Activated T-helper 1 cell treated with Interleukin-2 at 50 U/mL for 16 hours (primary cell): ENCODE measurements at places on chromosomes 3 and 15.

GRCh38 chr15:47708161-47708980 lies 8.9 kb upstream of the SEMA6D start:
- DNase-seq = no peak

DNA sequence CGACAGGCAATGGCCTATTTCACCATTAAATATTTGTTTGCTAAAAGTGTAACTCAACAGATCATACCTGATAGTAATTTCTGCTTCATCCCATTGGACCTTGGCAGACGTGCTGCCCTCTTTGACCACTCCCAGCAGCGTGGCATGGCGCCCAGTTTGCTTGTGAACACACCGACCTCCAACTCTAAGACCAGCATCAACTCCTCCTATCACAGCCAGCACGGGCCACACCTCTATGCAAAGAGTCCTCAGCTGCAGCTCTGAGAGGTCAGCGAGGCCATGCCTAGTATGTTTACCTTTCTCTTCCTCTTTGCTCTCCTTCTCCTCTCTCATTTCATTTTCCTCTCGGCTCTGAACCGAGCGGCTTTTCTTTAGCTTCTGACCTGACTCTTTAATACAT lies 80.6 kb downstream of the FBXL22 start:
- no peak for DNase-seq

GRCh38 chr3:101292027-101292426 lies 28.3 kb downstream of the IMPG2 start:
- no peak for DNase-seq

GRCh38 chr3:81443457-81443782 lies 318.0 kb downstream of the GBE1 start:
- DNase-seq = no peak

DNA sequence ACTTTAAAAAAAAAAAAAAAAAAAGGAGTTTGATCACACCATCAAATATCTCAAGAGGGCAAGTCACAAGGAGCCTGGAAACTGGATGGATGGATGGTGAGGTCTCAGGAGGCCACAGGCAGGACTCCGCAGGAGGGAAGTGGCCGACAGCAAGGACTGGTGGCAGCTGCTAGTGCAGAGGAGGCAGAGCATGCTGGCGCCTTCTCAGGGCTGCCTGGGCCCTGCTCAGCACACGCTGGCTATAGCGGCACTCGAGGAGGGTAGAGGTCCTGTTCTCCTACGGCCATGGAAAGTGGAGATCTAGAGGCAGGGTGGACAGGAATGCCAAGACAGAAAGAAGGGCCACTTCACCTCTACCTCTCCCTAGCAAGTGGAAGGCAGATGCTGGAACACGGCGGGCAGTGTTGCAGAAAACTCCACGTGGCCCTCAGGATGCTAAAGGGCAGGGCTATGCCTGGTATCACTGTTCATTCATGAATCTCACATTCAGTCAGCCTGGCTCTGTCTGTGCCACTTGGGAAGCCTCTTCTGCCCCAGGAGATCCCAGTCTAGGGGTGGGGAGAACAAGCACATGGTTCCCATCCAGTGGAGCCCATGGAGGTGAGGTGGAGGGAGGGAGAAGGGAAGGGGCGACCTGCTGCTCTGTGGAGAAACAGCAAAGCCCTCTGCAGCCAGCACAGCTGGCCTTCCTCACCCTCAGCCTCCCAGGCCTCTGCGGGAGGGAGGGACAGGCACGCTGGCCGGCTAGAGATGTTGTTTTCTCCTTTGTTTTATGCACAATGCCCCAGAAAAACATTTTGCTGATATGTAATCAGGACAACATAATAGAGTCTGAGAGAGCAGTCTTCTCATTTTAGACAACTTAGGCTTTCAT lies 71.0 kb downstream of the OXNAD1 start:
- DNase-seq = no peak

- DNase-seq = no peak
Measured at GRCh38 chr15:71575474-71576045, 234.8 kb upstream of the NR2E3 start.

GRCh38 chr15:60395276-60396011 lies 2.3 kb downstream of the ANXA2 start:
- no peak for DNase-seq

- DNase-seq = no peak
Measured at GRCh38 chr15:44092221-44092620, 102.8 kb downstream of the FRMD5 start.

DNA sequence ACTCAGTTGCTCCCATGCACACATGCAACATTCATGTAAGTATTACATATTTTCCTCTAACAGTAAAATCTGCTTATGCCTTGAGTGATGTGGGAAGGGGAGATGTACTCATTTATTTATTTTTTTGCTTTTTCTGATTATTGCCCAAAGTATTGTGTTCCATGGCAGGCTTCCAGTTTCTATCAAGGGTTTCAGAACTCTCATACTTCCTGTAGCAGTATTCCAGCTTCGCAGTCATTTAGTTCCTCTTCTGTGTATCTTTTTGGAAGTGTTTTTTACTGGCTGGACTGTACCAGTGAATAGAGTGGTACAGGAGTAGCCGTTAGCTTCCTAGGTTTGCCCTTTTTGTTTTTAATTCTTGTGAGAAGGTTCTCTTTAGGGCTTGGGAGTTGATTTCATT lies 26.9 kb downstream of the RAB11A start:
- DNase-seq = no peak

GRCh38 chr3:76010252-76010651 lies 224.9 kb upstream of the ZNF717 start:
- DNase-seq = no peak

GRCh38 chr3:33016846-33017405 lies 65.5 kb downstream of the CCR4 start:
- DNase-seq = no peak

DNA sequence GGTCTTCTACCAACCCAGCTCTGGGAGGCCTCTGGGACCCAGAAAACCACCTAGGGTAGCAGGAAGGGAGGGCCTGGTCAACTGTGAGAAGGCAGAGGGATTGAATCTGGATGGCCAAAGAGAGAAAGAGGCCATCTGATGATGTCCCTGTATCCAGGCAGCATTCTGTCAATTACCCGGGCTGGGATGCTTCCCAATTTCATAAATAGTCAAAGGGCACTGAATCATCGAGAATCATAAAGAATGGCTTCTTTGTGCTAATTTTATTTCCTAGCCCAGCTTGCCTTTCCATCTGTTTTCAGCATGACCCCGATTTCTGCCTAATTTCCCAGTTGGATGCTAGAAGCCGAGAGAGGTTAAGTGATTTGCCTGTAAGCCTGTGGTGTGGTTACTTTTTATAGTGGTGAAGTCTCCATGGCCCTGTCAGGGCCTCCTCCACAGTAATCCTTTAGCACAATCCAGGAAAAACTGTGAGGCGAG lies 129.2 kb downstream of the FAM43A start:
- DNase-seq = no peak

- no peak for DNase-seq
Measured at GRCh38 chr3:124846189-124846588, 41.0 kb downstream of the ITGB5 start.

DNA sequence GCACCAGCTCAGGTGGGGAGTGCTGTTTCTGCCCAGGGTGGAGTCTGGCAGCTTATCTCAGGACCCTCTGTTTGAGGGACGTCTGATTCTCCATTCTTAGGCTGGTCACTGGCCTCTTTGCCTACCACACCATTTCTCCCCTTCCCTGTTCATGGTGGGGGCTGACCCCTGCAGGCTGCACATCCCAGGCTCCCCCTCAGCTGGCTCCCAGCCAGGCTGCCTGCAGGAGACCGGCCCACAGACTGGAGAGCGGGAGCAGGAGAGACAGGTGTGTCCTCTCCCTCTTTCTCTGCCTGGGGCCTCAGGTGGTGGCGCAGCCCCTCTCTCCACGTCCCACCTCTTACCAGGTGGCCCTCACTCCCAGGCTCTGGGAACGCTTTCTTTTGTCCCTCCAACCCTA lies 60.8 kb downstream of the RAB11A start:
- no peak for DNase-seq

DNA sequence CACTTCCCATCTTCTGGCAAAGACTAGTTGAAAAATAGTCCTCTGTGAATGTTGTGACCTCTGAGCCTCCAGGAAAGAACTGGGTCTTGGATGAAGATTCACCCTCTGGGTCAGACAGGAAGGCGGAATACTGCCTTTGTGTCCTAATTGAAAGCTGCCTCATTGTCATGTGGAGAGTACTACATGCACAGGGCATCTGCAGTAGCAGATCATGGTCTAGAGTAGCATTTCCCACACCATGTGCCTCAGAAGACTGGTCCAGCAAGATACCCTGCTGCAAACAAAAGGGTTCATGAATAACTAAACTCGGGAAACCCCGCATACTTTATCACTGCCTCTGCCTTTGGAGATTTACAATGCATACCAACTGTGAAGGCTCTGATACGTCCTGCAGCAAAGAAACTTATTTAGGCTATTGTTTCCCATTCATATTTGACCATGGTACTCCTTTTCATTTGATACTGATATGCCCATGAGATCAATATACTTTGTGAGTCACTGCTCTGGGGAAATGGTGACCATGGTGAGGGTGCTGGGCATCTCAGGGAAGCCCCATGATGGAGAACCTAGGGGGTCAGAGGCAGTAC lies 22.7 kb downstream of the IRAK2 start:
- no peak for DNase-seq

DNA sequence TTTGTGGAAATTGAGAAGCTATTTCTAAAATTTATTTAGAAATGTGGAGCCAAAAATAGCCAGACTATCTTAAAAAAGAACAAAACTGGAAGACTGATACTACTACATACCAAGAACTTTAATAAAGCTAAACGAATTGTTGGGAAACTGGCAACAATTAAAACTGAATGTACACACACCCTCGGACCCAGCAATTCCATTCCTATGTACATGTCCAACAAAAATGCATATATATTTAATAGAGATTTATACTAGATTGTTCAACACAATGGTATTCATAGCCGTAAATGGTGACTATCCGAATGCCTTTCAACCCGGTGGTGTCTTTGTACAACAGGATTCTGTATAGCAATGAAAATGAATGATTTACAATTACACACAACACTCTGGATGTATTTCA lies 136.5 kb upstream of the RASGRP1 start:
- no peak for DNase-seq

- DNase-seq = no peak
Measured at GRCh38 chr3:24520976-24521419, 26.3 kb upstream of the THRB start.

- DNase-seq = no peak
Measured at GRCh38 chr15:73688455-73688854, 4.3 kb downstream of the CD276 start.

DNA sequence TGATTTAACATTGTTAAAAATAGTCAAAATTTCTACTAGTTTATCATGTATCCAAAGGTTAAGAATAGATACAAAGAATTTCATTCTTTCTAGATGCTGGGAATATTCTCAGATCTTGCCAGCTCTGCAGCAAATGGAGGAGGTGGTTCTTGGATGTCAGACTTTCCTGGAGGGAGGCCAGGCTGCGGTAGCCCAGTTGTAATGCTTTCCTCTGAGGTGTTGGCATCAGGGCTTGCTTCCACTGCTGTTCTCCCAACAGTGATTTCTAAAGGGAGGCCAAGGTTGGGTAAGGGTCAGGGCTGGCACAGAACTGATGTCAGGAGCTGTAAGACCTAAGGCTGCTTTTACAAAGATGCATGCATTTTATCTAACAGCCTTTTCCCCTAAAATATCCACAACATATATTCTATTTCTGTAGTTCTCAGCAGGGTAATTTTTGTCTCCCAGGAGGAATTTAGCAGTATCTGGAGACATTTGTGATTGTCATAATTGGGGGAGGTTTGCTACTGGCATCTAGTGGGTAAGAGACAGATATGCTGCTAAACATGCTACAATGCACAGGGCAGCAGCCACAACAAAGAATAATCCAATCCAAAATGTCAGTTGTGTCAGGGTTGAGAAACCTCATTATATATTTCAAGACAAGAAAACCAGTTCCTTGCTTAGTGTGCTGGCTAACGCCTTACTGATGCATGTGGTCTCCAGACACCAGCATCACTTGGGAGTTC lies 42.0 kb upstream of the SPTSSB start:
- no peak for DNase-seq

DNA sequence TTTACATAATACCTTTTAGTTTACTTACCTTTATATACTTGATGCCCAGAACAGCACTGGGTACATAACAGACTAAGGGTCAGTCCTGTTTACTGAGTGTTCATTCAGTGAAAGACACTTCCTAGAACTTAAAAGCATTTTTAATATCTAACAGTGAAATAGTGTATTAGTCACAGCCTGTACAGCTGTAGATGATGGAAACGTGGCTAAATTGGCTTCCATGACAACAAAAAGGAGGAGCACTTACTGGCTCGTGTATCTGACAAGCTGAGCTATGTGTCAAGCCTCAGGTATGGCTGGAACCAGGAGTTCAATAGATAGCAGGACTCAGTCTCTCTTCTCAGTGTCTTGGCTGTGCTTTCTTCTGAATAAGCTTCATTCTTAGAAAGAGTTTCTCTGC lies 40.2 kb downstream of the CMTM8 start:
- DNase-seq = no peak

DNA sequence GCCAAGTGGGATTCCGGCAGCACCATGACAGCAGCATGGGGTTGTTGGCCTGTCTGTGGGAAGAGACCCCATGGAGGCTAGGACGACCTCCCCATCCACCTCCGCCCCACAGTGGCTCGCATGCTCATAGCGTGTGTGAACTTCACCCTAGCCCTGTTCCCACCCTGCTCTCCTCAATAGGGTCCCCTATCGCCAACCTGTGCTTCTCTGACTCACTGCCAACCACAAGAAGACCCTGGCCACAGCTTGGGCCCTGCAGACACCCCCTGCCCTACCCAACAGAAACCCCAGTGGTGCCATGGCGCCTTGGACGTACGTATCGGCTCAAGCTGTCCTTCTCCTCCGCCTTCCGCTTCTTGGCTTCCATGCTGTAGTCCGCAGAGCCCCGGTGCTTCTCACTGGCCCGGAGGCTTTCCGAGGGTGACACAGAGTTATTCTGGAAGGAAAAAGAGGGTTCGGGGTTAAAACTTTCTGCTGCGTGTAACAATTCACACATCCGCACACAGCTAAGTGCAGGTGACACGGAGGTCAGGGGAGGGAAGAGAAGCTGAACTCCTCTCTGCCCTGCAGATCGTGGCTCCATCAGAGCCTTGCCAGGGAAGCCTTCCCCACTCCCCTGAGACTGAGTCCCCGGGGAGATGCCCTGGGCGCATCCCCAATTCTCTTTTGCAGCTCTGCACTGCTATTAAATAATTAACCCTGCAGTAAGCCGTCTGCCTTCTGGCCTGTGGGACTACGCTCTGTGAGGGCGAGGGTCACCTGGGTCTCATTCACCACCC lies 37.3 kb downstream of the TLE3 start:
- DNase-seq = no peak

DNA sequence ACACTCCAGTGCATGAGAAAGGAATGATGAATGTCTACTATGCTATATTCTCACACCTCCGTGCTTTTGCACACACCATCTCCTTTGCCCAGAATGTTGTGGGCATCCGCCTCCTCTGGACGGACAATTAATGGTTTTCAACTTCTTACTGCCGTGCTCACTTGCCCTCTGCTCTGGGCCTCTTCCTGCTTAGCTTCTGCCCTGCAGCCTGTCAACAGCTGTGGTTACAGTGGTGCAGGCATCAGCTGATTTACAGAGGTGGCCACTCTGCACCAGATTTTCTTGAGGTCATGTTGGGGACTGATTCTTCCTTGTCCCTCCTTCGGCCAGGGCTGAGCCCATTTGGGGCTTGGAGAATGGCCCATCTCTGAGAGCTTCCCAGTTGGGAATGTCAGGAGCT lies 56.5 kb upstream of the TMEM115 start:
- no peak for DNase-seq
